Suppressor macrophage treated with lipopolysaccharide for 1 hour (primary cell): ENCODE measurements at places on chromosomes 13 and 19.
A peak's percentile ranks its signal among the peaks of the same experiment; 100 is the strongest.

DNA sequence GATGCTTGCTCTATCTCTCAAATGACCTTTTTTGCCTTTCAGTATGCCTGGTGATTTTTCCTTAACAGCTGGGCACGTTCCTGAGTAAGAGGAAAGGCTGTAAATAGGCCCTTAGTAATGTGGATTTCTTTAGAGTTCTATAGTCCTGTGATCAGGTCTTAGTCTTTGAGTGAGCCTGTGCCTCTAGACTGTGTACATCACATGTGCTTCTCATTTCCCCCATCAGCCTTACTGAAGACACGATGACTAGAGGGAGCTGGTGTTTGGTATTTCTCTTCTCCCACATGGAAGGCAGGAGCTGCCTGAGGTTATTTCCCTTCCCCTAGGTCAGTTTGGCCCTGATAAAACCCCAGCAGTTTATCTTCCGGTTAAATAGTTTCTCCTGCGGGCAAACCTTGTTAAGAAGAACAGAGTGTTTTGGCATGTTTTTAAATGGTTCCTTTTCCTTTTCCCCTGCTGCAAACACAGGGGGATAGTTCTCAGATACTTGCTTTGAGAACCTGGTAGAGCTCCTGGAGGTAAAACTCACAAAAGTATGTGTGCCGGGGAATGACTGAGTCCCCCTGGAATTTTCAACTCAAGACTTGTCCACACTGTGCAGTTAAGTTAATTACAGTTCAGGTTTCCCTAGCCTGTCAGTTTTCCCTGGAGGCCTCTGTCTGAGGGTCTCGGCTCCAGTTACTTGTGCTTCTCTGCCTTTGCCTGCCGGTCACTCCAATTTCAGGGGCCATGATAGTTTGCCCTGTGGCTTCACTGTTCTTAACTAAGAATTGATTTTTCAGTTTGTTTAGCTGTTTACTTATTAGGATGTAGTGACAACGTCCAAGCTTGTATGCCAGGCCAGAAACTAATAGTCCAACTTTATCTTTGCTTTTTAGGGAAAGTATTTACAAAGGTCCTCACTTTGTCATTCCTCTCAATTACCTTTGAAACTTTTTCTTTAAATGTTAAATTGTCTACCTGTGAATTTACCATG, 94.4 kb downstream of the URI1 start:
- DNase-seq = peak; percentile 17

DNA sequence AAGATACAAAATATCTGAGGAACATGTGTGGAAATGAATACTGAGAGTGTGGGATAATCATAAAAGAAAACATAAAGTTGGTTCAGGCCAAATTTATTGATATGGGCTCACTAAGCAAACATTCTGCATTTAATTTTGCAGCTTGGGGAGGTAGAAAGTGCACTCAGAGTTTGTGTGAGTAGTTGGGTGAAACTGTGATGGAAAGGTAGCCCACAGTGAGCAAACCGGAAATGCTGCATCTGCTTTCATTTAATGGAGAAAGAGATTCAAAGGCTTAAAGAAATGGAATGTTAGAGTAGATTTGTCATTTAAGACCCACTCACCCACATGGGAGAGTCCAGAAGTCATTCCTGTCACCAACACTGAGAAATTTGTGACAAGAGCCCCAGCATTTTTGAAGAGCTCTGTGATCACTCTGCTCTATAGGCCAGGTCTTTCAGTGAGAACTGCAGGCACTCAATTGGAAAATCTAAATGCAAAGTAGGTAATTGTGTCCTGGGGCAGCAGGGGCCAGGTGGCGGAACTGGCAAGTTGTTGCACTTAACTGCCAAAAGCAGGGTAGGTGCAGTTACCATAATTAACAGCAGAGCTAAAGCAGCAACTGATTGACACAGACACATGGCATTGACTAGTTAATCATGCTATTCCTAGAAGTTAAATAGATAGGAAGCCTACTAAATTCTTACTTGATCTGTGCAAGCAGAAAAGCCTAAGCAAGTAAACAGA, 1228.3 kb upstream of the PCDH20 start:
- no peak for DNase-seq

DNA sequence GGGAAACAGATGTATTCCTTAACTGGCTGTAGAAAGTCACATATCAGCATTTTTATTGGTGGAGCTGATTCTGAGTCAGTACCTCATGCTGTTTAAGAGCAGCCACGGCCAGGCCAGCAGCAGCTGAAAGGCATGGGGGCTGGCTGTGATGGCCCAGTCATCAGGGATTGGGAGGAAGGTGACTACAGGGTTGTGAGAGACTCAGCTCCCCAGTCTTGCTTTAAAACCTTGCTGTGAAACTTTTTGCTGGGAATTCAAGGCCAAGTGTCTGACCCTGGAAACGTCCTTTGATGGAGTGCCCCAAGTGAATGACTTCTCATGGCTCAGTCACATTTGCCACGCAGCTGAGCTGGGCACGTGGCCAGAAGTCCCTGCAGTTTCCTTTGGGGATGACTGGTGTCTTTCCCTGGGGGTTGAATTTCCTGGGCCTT, 39.1 kb upstream of the RNF113B start:
- DNase-seq = no peak

GRCh38 chr13:56615572-56615971, 525.1 kb upstream of the PRR20A start:
- no peak for DNase-seq

DNA sequence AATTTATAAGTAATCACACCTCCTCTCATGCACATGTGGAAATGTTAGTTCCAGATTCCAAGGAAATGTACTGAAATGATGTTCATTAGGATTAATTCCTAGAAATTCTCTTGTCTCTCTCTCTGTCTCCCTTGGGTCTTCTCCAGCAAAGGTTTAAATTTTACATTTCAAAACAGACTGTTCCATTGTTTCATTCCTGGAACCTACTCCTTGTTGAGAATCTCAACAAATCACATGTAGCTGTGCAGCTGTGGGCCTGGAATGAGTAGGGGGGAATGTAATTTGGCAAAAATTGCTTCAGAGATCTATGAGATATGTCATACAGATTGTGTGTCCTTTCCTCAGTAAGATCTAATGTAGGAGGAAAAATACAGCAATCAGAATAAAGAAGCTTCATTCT, 46.2 kb upstream of the RFXAP start:
- DNase-seq = no peak
